Right ventricle myocardium superior (tissue), 1 donor: ENCODE measurements at places on chromosomes 12 and 14.

DNA sequence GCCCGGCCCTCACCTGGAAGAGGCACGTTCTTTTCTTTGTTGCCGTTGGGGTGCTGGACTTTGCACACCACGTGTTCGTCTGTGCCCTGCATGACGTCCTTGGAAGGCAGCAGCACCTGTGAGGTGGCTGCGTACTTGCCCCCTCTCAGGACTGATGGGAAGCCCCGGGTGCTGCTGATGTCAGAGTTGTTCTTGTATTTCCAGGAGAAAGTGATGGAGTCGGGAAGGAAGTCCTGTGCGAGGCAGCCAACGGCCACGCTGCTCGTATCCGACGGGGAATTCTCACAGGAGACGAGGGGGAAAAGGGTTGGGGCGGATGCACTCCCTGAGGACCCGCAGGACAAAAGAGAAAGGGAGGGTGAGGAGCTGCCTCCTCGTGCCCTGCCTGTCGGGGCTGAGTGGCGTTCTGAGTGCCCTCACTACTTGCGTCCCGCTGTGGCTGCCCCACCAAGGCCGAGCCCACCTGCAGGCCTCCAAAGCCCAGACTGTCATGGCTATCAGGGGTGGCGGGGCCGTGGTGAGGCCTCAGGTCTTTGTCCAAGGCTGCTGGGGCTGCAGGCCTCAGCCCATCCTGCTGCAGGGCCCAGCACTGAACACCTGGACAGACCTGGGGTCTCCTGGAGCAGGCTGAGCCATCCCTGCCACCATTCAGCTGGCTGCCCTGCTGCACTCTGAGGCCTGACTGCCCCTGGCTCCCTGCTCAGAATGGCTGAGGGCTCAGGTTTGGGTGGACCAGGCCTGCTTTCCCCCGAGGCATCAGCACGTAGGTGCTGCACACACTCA lies 329.7 kb downstream of the TMEM121 start:
- peak; percentile 33 for DNase-seq

GRCh38 chr12:112018571-112019237 lies 5.5 kb downstream of the ERP29 start:
- no peak for DNase-seq

DNA sequence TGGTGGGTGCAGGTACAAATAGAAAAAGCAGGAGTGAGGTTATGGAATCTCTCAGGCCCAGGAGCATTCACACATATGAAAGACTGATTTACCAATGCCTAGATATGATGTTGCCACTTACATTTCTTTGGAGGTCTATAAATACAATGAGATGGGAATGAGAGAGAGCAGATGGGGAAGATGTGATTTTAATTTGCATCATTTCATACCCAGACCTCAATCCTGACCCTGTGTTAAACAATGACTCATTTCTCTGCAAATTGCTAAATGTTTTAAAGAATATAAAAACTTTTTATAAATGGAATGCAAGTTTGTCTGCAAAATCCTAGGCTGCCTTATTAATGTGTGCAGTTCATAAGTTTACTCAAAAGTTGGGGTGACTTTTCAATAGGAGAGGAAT lies 38.6 kb upstream of the GNG2 start:
- no peak for DNase-seq

DNA sequence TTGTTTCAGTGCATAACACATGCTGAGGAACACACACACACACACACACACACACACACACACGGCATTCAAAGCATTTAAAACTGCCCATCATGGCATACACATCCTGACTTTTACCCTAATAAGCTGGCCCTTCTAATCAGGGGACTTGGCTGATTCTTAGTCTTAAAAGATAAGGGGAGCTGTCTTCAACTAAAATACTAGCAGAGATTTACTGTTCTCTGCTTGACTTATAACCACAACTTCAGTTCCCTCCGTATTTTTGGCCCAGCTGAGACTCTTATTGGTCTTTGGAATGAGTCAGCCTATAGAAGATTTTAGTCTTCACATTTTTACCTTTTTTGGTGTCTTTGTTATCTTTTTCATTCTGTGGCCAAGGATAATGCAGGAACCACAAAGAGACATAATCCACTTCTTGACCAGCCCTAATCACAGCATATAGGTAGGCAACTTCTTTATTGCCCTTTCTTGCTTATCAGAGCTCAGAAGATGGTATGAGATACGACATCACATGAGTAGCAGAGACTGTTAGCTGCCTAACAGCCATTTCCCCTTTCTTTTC lies 25.1 kb upstream of the SLC8A3 start:
- DNase-seq, result no peak

DNA sequence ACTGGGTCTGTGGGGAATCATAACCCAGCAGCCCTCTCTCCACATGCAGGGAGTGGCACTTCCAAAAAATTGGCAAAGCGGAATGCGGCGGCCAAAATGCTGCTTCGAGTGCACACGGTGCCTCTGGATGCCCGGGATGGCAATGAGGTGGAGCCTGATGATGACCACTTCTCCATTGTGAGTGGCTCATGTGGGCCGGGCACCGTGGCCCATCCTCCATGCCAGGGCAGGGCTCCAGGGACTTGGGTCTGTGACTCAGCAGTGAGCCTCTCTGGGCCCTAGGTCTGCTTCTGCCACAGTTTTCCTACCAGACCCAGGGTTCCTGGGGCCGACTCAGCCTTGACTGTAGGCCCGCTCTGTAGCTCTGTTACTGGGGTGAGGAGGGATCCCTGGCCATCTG lies 2.2 kb downstream of the NPFF start:
- DNase-seq, result peak; percentile 51
